ENCODE measurements at places on chromosomes 3 and 15. TPM values are rescaled to one million over a fixed set of nuclear protein-coding genes. Genes with fewer than 3 reads are reported as not detected.

DNA sequence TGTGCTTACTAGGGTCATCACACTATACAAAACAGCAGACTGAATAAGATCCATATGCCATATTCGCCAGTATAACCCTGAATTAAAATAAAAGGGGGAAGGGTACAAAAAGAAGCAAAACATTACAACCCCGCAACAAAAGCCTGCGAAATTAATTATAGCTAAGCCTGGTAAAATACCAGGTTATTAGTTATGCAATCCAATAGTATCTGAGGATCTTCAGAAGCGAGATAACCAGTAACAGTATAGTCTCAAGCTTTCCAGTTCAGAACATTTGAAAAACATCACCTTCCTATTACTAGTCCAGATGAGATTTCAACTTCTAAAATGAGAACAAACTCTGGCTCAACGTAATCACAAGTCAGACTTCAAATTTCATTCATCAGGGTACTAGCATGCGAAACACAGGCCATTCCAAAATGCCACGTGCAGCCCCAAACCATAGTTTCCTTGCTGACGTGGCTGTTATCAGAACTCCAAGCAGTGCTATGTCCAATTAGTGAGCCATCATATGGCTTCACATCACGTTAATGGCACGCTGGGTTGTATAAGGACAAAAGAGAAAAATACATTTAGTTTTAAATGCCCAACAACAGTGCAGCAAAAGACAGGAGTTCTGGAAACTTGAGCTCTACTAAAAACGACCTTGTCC is 1.1 kb downstream of the SSR3 start:
- DNase-seq = peak; percentile 63

DNA sequence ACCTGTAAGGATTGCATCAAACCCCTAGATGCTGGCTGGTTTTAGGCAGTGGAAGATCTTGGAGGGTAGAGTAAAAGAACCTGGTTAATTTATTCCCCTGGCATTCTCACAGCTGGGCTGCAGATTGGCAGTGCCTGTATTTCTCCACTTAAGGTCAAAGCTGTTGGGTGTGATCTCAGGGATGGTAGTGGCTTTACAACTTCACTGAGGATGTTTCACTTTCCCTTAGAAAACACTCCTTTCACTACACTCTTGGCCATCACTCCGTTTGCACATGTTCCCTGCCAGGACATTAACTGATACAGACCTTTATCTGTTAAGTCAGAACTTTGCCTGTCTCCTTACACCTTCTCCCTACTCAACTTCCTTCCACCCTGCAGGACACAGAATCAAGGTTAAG is 779.1 kb upstream of the SEMA6D start:
- no peak for DNase-seq

DNA sequence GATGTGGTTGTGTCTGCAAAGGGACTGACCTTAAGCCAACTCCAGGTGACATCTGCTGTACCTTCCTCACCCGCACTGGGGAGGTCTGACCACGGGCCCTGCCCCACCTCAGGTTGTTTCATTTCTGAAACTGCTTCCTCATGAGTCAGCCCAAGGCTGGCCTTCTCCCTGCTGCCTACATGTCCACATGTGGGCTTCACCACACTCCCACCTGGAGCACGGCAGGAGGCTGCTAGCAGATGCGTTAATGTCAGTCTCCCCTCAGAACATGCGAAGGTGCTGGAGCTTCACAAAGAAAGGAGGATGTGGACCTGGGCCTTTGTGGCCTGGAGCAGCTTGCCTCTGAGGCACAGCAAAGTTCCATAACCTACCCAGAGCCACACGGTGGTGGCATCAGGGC is 69.4 kb upstream of the PLXNA1 start:
- DNase-seq = no peak

The RBPMS2 gene
- not detected for total RNA-seq

The RNU5B-1 gene
- not detected for total RNA-seq

The RBP2 gene
- not detected for total RNA-seq

Measured in Karpas-422 (cell line).